Fibroblast of lung (primary cell): ENCODE measurements at places on chromosomes 5 and 9.

DNA sequence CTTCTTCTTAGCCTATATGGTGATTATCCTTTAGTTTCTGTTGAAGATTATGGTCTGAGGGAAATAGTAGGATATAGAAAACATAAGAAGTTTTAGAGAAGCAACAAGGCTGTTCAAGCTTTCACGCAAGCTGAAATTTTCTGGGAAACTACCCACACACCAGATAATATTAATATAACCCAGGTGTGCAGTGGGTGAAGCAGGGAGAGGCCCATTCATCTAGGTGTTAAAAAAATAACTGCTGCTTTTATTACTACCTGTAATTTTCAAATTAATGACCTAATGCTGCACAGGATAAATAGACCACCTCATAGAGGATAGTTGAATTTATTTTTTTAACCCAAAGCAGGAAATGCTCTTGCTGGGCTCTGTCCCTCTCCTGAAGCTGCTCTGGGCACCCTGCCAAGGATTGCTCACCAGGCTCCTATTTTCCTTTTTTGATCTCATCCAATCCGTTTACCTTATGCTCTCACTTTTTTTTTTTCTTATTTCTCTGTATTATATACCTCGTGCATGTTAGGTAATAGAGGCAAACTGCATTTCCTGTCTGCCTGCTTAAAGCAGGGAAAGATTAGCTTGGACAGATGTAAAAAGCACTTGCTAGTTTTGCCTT, 124.3 kb upstream of the SLC12A2 start:
- peak; percentile 81 for DNase-seq

GRCh38 chr9:133955821-133956411, 36.2 kb downstream of the VAV2 start:
- DNase-seq: peak; percentile 48

GRCh38 chr5:154698763-154699162, 56.4 kb upstream of the LARP1 start:
- no peak for DNase-seq

GRCh38 chr9:110828264-110828663, 159.7 kb downstream of the MUSK start:
- peak; percentile 69 for DNase-seq

DNA sequence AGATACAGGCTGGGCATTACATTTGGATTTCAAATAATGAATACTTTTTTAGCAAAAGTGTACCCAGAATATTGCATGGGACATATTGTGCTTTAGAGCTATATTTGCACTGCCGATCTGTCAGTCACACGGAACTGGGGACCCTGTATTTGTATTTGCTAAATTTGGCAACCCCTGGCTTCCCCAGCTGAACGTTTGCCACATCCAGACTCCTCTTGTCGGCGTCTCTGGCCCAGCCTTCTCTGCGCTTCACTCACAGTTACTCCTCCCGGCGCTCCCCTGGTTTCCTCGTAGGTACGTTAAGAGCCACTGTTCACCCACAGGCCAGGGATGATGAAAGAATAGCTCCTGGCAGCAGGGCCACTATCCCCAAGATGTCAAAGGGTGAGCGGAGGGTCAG, 58.7 kb downstream of the NSUN2 start:
- no peak for DNase-seq

DNA sequence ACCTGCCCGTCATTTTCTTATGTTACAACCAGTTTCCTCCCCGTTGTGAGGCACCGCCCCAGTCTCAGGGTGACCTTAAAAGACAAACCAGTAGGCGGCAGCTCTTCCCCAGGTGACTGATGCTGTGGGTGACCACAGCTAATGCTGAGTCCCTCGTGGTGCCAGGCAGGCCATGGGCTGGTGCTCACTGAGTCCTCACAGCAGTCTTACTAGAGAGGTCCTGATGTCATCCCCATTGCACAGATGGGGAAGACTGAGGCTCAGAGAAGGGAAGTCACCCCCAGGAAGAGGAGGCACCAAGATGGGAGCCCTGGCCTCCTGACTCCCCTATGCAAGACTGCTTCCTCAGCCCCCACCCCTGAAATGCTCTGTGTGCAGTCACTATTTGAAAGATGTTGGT, 978 bp downstream of the CFAP157 start:
- no peak for DNase-seq

- no peak for DNase-seq
Measured at GRCh38 chr9:38032266-38033110, 36.5 kb downstream of the SHB start.

GRCh38 chr9:32340361-32340760, 44.1 kb upstream of the ACO1 start:
- DNase-seq: no peak

DNA sequence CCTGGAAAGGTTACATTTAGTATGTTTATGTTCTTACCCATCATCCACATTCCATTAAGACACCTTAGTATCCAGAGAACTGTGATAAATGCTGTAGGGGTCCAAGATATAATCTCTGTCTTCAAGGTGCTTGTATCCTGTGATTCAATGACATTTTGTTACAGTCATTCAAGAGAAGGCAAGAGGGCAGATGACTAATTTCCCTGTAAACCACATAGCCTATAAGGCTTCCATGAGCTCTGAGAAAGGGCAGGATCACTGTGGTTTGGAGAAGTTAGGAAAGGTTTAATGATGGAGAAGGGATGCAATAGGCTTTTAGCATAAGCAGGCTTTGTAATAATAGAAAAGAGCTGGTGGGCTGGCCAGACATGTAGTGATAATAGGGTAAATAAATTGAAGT, 40.0 kb downstream of the PAPPA start:
- peak; percentile 71 for DNase-seq

GRCh38 chr9:121474231-121474947, 25.3 kb downstream of the GGTA1 start:
- DNase-seq: no peak

DNA sequence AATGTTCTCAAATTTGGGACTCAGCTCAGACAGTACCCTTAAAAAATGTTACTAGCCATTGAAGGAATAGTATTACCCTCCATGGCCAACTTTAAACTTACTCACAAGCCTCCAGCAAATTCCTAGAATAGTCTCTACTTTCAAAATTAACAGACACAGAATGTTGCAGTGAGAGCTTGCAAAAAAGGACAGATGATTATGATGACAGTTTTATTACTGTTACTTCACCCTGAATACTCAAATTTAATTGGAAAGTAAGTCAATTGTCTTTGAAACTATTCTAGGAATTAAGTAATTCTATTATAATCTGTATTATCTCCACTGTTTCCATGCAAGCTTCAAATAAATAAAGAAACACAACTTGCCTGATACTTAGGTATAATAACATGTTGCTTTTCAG, 288.3 kb downstream of the SLF1 start:
- no peak for DNase-seq

- DNase-seq: no peak
Measured at GRCh38 chr5:63451188-63451587, 511.1 kb downstream of the HTR1A start.

DNA sequence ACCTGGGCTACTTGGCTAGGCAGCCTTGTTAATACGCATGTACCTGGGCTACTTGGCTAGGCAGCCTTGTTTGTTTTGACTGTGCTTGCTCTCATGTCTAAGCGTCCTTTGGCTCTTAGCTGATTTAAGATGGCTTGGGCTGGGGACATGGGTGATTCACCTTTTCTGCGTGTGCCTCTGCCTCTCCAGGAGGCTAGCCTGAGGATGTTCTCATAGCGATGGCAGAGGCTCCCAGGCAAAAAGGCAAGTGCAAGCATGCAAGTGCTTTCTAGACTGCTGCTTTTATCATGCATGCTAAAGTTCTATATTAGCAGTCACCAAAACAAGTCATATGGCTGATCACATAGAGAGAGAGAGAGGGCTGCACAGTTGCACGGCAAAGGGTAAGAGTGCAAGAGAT, 300.5 kb downstream of the IRX1 start:
- DNase-seq: no peak

- no peak for DNase-seq
Measured at GRCh38 chr9:126667190-126668055, 53.7 kb downstream of the LMX1B start.

GRCh38 chr5:77751328-77752023, 24.7 kb downstream of the TBCA start:
- DNase-seq: no peak

DNA sequence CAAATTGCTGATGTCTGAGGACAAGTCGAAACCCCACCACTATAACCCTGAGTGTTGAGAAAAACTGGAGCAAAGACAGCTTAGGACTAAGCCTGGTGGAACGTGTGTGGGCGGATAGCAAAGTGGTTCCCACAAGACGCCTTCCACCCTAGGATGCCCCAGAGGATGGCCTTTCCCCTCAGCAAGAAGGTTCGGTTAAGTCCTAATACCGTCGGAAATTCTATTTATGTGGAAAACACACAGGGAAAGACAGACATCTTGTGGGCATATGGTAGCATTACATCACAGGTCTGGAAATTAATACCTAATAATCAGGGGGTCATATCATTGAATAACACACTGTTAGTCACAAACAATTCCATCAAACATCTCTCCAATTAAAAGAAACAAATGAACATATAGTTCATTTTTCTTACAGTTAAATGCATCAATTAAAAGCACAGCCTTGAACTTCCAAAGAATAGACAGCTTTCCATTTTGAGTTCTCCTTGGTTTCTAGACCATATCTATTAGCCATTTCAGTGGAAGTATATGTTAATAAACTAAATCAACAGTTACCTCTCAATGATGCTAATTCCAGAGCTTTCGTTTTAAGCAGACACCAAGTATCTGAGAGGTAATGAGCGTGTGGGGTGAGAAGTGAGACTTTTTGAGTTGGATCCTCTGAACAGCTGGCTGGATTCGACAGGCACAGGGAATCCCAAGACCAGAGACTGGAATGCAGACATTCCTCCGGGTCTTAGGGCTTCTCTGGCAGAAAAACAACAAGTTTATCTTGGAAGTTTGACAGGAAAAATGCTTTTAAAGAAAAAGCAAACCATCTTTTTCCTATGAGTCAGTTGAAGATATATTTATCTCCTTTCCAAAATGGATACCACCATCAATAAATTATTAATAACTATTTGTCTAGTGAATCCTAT, 2.9 kb upstream of the ICE1 start:
- peak; percentile 76 for DNase-seq

GRCh38 chr5:129687941-129688340, 60.0 kb upstream of the MINAR2 start:
- no peak for DNase-seq

DNA sequence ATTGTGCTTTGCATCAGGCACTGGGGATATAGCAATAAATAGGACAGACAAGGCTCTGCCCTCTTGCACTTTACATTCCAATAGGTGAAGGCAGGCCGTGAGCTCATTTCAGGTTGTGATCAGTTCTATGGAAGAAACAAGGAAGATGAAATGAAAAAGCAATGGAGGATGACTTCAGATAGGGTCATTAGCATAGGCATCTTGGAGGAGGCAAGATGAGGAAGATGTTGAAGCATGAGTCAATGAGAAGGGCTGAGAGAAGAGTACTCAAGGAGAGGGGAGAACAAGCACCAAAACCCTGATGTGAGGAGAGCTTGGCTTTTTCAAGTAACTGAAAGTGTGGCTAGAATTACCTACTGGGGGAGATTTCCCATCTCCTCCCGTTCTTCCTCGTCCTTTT, 5.0 kb upstream of the SPARC start:
- peak; percentile 60 for DNase-seq

GRCh38 chr5:1420211-1421195, 24.7 kb downstream of the SLC6A3 start:
- no peak for DNase-seq

DNA sequence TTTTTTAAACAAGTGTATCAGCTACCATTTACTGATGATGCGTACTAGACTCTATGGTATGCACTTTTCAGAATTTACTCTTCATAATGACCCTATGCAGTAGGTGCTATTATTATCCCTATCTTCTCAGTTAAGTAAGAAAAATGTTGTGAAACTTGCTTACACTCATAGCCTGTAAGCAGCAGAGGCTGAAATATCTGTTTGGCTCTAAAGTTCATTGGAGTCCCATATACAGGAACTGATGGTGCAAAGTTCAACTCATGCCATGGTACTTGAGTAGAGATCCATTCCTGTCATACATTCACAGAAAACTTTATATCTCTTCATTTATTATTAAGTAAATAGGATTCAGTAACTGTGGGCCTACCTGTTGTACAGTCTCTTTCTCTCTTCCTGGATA, 41.4 kb upstream of the CCDC112 start:
- no peak for DNase-seq
